ENCODE measurements at places on chromosomes 4 and X.

DNA sequence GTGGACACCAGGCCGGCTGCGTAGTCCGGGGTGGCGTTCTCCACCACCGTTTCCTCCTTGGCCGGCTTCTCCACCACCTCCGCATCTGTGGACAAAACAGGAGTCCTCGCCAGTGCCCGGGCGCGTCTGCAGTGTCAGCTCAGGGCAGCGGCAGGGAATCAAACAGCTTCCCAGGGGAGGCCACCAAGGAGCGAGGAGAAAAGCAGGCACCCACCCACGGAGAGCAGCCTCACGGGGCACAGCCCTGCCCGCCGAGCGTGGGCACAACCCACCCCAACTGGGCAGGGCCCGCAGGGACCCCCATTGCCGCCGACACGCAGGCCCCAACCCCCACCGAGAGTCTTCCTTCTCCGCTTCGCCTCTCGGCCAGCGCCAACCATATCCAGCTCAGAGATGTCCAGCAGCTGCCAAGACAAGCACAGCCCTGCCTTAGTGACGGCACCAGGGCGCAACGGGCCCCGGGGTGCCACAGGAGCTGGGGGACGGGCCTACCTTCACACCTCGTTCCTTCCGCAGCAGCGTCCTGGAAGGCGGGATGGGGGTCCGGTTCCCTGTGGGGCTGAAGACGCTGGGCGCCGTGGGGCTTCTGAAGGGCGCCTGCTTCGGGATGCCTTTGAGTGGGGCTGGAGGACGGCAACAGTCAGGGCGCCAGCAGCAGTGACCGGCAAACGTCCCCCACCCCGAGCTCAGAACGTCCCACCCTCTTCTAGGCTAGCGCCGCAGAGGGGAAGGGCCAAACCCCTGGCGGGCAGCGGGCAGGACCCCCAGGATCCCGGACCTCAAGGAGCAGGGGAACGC lies 22.8 kb downstream of the NELFA start:
- no peak for DNase-seq

DNA sequence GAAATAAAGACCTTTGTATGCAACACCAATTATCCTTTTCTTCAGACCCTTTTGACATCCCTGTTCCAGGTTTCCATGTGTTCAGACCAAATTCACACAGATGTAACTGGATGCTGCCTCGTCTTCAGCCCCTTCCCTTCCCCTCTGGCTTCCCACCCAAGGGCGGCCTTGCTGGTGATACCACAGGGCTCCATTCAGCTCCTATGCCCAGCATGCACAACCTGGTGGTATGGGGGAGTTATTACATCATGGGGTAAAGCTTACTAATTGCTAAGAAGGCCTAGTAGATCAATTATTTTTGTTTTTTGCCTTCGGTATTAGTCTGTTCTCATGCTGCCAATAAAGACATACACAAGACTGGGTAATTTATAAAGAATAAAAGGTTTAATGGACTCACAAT lies 317.0 kb upstream of the CXXC4 start:
- DNase-seq: no peak

- no peak for DNase-seq
These were observed 174.4 kb upstream of the FGF13 start for GRCh38 chrX:138885886-138886285.

DNA sequence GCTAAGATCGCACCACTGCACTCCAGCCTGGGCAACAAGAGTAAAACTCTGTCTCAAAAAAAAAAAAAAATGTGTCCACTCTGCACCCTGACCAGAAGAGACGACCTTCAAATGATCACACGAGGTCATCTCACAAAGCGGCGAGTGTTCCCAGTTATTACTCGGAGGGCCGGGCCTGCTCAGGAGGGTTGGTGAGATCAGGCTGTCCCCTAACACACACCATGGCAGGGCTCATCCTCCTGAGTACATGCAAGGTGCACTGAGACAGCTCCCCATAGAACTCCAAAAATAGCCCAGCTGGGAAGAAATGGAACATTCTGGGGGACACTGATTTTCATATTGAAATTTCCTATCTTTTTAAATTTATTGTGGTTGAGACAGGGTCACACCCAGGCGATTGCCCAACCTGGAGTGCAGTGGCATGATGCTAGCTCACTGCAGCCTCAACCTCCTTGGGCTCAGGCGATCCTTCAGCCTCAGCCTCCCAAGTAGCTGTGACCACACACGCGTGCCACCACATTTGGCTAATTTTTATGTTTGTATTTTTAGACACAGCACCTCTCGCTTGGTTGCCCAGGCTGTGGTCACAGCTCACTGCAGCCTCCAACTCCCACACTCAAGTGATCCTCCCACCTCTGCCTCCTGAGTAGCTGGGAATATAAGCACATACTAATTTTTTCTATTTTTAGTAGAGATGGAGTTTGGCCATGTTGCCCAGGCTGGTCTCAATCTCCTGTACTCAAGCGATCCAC lies 51.5 kb downstream of the DHRSX start:
- no peak for DNase-seq

DNA sequence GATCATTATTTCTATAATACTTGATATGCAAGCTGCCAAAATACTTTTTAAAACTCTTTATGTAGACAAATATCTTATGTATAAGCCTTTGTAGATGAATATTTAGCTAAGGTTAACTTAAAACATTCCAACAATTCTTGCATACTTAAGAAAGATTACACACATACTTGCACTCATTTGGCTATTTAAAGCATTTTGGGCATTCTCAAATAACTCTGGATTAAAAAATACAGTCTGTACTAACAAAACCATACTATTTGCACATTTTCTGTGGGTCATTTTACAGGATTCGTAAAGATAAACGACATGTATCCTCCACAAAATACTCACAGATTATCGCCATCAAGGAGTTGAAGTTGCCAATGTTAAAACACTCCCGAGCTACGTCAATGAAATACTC lies 26.5 kb downstream of the RASGEF1B start:
- DNase-seq: no peak

DNA sequence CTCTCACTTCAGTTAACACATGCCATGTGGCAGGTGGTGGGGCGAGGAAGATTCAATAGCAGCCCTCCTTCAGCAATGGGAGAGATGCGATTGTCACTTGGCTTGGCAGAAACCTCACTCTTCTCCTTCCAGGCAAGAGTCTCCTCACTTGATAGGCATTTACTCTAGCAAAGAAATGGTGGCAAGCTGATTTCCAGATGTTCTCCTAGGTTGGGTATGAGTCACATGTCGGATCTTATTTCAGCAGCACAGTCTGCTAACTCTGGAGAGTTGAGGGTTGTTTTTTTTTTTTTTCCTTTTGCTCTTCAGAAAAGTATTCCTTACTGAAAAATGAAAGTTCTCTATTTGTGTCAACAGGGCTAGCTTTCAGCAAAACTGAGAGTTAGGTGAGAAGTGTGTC lies 119.5 kb upstream of the CHRDL1 start:
- DNase-seq: no peak

DNA sequence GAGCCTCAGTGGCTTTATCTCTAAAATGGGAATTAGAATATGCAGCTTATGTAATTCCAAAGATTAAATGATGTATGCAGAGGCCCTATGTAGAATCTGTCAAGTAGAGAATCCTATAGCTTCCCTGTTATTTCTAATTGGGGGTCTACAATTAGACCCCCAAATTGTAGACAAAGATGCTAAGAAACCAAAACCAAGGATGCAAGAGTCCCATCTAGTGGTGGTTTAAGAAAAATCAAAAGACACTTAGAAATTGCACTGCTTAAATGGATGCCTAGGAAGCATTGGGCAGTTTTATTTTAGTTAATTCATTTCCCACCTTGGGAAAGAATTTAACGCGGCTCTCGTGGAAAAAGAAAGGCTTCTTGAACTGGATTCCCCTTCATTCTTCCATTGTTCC lies 115.2 kb downstream of the GABRA2 start:
- DNase-seq: no peak

- no peak for DNase-seq
These were observed 71.4 kb downstream of the FAM193A start for GRCh38 chr4:2607822-2608221.

GRCh38 chrX:50771382-50771781 lies 42.6 kb downstream of the SHROOM4 start:
- DNase-seq: no peak

GRCh38 chr4:152224223-152224622 lies 311.7 kb downstream of the FBXW7 start:
- no peak for DNase-seq

- no peak for DNase-seq
These were observed 33.8 kb upstream of the ZNF518B start for GRCh38 chr4:10490996-10491395.

GRCh38 chr4:165992283-165992682 lies 119.2 kb downstream of the TLL1 start:
- DNase-seq: no peak

DNA sequence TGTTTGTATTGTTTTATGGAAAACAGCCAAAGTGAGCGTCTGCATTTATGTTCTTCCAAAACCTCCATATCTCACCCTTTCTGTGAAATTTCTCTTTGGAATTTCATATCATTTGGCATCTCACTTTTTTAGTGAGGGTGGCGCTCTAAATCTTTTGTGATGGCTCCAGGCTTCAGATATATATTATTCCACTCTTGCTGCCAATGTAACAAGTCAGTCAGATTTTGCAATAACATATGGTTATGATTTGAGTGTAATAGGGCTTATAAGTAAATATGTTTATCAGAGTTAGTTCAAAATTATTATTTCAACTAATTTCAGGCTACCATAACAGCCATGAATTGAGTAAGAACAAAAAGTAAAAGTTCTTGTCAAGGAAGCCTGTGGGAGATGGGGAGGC lies 314.7 kb downstream of the PDGFC start:
- DNase-seq: no peak

- DNase-seq: no peak
These were observed 82.3 kb upstream of the HUWE1 start for GRCh38 chrX:53768865-53769264.

DNA sequence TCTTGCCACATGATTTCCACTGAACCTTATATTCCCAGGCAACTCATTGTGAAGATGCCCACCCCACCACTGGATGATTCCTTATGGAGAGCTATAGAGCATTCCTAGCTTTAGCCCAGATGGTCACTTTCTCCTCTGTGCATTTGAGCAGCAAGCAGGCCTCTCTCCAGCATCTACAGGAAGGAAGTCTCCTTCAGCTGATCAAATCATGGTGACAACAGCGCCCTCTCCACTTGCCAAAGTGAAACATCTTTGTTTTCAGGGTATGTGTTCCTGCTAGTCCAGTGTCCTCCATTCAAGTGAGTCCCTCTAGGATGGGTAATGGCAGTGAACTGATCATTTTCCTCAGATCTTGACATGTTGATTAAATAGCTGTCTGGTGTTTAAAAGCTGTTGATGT lies 10.9 kb upstream of the SYTL5 start:
- DNase-seq: no peak

GRCh38 chr4:168648494-168648893 lies 151.6 kb downstream of the PALLD start:
- no peak for DNase-seq

DNA sequence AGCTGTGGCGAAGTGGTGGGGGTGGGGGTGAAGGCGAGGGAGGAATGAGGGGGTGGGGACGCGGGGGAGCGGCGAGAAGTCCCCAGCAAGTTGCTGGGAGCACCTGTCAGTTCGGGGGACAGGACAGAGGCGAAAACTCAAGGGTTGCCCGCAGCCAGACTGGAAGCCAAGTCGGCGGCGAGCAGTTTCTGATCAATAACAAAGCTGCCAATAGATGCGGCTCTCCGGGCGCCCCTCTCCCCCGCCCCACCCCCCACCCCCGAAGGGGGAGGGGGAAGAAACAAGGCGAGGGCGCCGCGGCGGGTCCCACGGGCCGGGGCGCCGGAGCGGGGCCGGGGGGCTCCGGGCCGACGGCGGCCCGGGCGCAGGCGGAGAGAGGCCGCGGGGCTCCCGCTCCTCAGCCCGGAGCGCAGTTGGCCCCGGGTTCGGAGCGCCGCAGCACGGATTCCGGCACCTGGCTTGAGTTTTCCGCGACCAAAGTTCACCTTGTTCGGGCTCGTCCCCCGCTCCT lies 379 bp downstream of the PDGFC start:
- DNase-seq: no peak

DNA sequence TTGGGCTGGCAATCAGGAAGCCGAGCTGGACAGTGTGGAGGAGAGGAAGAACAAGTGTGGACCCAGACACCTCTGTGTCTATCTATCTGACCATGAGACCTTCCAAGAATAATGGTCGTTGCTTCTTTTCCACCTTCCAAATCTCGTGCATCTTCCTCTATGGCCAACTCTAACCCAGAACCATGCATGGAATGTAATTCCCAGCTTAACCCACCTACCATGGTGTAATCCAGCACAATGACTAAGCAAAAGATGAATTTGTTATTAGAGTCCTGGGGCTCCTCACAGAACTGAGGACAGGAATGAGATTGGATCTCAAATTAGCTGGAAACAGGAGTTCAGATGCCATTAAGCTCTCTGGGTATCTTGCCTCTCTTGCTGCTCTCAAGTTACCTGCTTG lies 17.4 kb upstream of the TMEM184C start:
- DNase-seq: no peak

DNA sequence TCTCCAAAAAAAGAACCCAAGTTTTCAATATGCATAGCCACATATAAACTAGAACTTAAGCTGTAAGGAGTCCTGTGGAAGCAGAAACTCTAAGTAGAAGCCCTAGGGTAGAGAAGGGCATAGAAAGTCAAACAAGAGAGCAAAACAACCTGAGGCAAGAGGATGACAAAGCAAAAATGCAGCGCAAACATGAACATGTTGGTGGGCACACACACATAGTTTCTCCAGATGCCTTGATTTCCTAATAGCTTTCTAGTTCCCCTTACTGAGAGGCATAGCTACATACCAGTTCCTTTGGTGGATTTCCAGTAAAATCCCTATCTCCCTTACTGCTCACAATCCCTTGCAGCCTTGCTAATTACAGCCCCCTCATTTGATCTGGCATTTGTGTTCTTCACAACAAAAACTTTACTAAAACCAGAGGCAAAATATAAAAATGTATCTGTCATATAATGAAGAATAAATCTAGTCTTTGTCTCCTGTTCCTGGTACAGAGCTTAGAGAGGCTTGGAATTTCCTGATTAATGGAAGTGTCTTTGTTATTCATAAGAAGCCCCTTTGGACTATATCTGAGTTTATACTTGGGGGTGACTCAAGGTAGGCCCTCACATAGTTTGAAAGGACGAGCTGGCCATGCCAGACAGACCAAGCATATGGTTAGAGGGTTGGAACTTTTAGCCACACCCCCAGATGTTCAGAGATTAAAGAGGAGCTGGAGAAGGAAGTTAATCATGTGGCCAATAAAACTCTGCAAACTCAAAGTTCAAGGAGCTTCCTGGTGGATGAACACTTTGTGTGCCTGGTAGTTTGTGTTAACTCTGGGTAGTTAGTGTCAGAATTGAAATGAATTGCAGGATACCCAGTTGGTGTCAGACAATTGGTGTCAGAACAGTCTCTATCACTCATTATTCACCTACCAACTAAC lies 52.7 kb upstream of the ZCCHC13 start:
- no peak for DNase-seq

DNA sequence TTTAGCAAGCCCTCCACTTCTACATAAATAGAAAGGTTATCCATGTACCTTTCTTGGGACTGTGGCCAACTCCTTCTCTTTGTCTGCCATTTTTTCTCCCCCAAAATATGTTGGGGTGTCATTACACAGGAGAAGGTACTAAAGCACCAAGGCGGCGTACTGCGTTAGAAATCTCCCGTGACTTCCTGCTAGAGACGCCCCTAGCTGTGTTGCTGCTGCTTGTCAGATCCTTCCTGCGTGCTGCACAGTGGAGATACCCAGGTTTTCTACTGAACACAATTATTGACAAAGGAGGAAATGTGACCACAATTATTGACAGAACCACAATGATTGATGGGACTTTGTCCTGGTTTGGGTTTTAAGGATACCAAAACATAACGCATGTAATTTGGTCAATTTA lies 97.7 kb downstream of the EFHC2 start:
- peak; percentile 19 for DNase-seq

Measured in CD4-positive, alpha-beta T cell (primary cell).